ENCODE measurements at places on chromosomes 12 and 14. TPM values are rescaled to one million over a fixed set of nuclear protein-coding genes. Genes with fewer than 3 reads are reported as not detected.

Gene DLGAP5
- 2.0 TPM for polyA plus RNA-seq

Gene HOXC5
- not detected for polyA plus RNA-seq

Gene GPRC5D
- polyA plus RNA-seq, result not detected

Gene MYH7
- 0.08 TPM for polyA plus RNA-seq

Gene SYCP3
- polyA plus RNA-seq, result 3.4 TPM

Gene FAM90A1
- not detected for polyA plus RNA-seq

Gene MYO1H
- polyA plus RNA-seq, result 9.2 TPM
